ENCODE measurements at places on chromosomes 7 and 10.

GRCh38 chr10:94065362-94065761 lies 71.6 kb downstream of the PLCE1 start:
- no peak for DNase-seq

- DNase-seq = no peak
Measured at GRCh38 chr7:24741679-24742505, 15.4 kb downstream of the GSDME start.

GRCh38 chr7:41881331-41882130 lies 178.6 kb upstream of the INHBA start:
- no peak for DNase-seq

DNA sequence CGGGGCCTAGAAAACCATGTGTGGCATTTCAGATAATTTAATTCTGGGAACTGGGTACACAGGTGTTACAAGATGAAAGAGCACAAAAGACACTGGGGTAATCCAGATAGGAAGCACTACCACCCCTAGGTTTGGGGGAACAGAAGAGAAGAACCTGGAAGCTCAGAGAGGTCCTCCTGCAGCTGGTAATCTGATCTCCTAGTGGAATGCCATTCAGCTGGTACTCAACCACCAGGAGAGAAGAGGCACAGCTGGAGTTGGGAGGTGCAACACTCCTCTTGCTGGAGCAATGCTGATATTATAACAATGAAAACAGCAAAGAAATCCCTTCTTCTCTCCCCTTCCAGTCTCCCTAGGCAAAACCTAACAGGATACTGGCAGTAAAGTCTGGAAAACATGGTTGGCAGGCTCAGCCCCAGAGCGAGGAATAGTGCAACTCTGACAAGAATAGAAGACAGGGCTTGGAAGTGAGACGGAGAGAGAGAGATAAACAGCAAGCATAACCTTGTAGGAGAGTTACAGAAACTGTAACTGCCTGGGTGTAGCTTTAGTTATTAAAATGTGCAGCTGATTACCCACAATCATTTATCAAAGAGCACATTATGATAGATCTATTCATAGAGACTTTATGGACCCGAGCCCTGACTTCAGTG lies 35.0 kb downstream of the NRF1 start:
- no peak for DNase-seq

DNA sequence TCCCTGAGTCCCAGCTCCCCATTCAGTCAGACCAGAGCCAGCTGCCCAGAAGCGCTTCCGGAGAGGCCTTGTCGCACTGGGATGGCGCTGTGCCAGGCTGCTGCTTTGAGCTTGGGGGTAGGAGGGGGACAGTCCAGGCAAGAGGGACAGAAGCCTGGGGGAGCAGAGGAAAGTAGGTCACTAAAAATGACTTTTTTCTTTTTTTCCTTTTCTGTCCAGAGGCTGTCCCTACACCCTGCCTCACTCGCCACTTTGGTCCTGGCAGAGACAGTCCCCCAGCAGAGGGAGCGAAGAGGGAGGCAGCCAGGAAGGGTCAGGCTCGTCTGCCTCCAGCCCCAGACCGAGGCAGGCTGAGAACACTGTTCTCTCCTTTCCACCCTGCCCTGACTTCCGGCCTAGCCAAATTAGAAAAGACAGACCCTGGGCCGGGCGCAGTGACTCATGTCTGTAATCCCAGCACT lies 15.8 kb upstream of the TRIM8 start:
- DNase-seq = peak; percentile 12

GRCh38 chr7:75795831-75796285 lies 17.7 kb downstream of the CCL24 start:
- no peak for DNase-seq

- DNase-seq = no peak
Measured at GRCh38 chr10:127815147-127815546, 77.6 kb downstream of the CLRN3 start.

- no peak for DNase-seq
Measured at GRCh38 chr7:47901542-47901941, 46.7 kb downstream of the PKD1L1 start.

DNA sequence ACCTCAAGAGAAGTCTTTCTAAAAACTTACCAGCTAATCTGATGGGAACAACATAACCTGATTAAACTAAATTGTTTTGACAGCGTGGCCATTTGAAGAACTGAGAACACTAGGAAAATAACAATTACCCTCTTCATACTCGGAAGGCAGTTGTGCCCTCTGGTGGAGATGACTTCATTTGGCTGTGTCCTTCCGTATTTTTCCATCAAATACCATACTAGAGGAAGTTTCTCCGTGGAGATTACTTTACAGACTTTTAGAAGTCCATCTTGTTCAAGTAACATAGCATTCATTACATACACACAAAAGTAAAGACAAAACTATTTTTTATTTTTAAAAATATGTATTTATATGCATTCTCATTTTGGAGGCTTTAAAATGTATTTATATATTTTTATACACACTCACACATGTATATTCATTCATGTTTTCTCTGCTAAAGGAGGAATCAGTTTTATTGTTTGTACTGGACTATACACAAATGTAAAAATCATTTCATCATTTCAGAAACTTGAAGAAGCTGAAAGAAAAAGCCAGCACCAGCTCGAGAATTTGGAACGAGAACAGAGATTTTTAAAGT lies 25.2 kb downstream of the SMNDC1 start:
- peak; percentile 11 for DNase-seq

DNA sequence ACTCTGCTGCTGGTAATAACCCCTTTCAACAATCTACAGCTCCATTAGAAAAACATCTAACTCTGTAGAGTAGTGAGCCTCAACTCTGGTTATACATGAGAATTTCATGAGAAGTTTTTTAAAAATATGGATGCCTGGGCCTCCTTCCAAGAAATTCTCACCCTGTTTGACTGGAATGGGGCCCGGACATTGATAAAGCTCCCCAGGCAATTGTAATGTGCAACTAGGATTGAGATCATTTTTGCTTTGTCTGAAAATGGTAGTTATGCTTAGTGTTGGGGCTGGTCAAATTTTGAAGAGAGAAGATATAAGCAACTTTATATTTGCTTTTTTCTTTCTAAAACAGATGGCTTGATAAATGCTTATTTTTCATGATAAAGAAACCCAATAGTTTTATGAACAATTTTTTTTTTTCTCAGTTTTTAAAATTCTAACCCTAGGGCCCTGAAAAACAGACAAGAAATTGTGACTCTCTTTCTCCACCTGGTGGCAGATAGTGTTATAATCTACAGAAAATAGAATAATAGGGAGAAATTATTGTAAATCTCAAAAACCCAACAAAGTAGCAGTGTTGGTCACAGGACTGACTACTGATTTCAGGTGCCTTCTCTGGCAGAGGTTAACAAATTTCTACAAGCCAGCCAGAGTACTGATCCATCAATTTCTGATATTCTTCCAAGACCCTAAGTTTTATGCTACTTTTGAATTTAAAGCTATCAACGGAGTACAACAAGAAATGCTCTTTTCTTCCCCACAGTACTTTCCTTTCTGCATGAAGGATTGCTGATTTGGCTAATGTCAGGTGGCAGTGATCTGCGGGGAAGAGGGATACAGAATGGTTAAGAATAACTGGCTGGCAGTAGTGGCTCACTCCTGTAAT lies 174.8 kb downstream of the DKK1 start:
- DNase-seq = no peak

DNA sequence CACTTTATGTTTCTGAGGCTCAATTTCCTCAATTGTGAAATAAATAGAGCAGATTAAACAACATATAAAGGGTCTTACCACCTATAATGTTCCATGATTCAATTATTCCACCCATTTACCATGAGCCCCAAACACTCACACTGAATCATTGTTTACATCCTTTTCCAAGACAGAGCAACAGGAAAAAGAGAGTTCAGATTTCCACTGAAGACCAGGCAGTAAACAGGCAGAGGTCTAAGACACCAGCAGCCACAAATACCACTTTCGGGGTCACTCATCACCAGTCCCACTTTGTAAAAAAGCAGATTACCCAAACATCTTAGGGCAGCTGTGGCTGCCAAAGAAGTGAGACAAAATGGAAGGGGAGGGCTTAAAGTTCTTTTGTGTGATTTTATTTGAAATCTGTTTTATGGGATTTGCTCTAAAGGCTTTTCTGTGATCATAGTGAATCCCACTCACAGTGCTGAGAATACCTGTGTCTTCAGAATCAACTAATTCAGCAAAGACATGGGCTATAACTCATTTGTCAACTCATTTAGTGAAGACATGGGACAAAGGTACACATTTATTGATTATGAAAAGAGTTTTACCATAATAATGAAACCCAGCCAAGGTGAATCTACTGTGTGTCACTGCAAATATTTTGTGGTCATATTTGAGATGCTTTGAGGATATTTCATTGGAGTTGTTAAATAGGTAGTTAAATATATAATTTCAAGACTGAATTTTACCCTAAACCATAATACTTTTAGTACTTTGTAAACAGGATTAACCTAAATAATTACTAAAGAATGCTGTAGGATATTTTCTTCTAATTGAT lies 24.8 kb upstream of the DLD start:
- DNase-seq = no peak

- DNase-seq = no peak
Measured at GRCh38 chr10:5947471-5948207, 29.7 kb downstream of the IL15RA start.

DNA sequence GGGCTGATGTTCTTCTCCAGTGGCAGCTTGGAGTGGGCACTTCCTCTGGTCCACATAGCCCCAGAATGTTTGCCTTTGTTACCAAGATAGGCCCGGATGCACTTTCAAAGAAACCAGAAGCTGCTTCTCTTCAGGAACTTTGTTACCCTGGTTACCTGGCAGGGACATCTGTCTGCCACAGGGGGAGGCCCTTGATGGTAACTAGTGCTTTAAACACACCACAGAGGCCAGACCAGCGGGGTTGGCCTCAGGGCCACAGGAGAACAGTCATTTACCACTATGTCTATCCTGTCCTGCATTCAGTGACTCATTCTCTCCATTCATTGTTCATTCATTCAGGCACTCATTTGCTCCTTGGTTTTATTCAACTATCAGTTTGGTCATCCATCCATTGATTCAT lies 11.9 kb upstream of the PLEKHA1 start:
- peak; percentile 20 for DNase-seq

GRCh38 chr7:28190077-28190710 lies 9.6 kb upstream of the JAZF1 start:
- no peak for DNase-seq

- DNase-seq = no peak
Measured at GRCh38 chr10:123203393-123204126, 49.4 kb downstream of the BUB3 start.

GRCh38 chr10:92692697-92693533 lies 3.2 kb downstream of the HHEX start:
- no peak for DNase-seq

DNA sequence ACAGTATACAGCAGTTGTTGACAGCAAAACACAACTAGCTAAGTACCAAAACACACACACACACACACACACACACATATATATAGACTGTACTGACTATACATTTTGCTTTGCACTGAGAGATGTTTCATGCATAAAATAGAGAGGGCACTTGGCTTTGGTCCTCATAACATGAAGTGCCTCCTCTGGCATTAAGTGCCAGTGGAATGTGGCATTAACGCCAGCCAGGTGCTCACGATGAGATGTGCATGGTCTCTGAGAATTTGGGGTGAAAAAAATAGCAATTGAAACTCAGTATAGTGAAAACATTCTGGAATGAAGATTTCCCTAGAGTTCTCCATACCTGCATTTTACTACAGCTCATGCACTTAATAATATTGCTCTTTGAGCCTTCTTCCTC lies 70.0 kb upstream of the INSYN2A start:
- DNase-seq = no peak

GRCh38 chr10:2681891-2682290 lies 385.5 kb upstream of the PFKP start:
- no peak for DNase-seq

DNA sequence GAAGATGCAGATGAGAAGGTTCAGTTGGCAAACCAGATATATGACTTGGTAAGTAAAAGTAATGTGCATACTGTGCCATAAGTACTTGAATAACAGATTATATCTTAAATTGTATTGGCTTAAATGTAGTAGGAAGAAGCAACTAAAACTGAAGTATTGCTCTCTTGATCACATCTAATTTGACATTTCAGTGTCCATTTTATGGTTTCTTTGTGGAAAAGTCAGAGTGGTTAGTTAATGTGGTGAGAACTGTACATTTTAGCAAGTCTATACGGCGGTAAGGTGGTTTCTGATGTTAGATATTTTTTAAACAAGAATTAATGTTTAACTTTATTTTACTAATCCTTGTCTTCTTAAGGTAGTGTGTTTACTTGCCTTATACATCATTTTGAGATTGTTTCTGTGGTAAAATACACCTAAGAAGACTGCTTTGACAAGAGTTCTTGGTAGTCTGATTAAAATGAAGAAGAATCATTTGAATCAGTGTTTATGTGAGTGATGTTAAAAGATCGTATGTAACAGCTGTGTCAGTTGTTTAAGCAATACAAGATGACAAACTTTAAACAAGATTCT lies 5.1 kb downstream of the ING3 start:
- no peak for DNase-seq

DNA sequence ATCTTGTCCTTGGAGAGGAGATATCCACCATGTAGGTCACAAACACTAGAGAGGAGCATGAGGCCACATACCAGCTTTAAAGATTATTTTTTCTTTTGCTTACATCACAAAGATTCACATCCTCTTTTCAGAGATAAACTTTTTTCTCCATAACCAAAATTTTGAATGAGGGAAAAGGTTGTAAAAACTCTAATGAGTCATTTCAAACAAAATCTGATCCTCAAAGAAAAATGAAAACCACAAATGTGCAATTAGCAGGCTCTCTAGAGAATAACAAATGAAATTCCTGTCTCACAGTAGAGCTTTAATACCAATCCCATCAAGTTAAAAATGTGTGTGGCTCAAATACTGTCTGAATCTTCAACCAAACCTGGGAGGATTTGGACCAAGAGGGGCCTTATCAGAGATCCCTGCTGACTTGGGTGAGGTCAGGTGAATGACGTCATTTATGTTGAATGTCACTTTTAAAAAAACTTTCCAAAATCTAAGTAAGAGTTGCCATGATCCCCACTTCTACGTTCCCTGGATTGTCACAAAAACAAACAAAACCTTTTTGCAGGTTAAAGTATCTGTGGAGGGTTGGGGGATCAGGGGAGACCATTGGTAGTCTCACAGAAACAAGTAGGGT lies 261.5 kb upstream of the NPSR1 start:
- no peak for DNase-seq

GRCh38 chr10:110176141-110177030 lies 31.0 kb upstream of the MXI1 start:
- no peak for DNase-seq

GRCh38 chr7:26349005-26349915 lies 57.6 kb downstream of the SNX10 start:
- peak; percentile 83 for DNase-seq

DNA sequence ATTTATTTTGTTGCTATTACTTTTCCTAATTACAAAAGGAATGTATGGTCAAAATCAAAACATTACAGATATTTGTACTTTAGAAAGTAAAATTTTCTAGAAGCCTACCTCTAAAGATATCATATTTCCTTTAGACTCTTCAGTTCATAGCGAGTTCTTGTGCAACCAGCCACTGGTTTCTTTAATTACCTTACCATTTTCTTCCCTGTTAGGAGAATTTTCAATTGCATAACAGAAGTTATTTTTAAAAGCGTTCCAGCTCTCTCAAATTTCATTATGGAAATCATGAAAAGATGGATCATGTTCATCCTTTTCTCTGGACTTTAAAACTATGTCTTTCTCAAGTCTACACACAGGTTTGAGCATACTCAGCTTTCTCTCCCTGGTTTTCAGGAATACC lies 5.0 kb upstream of the TRUB1 start:
- no peak for DNase-seq
